Activated CD4-positive, alpha-beta T cell treated with anti-CD3 and anti-CD28 coated beads for 4 hours (primary cell): ENCODE measurements at places on chromosomes 5 and 9.

- no peak for DNase-seq
Measured at GRCh38 chr9:22159586-22159985, 150.5 kb upstream of the CDKN2B start.

- no peak for DNase-seq
Measured at GRCh38 chr5:464843-465590, 22.0 kb downstream of the EXOC3 start.

DNA sequence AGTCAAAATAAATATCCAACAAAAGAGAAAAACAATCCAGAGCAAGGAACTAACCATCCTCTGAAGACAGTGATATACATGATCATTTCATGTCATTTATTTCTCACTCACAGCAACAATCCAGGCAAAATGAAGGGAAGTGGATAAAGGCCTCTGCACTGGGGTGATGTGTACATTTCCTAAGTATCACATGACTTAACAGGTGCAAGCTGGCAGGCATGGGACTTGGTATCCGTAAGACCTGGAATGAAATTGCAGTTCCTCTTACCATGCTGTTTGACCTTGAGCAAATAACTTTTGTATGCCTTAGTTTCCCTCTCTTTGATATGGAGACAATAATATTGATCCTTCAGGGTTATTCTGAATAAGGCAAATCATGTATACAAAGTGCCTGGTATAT is 77.6 kb downstream of the PRLR start:
- no peak for DNase-seq

- no peak for DNase-seq
Measured at GRCh38 chr9:98968601-98969337, 25.1 kb downstream of the COL15A1 start.

DNA sequence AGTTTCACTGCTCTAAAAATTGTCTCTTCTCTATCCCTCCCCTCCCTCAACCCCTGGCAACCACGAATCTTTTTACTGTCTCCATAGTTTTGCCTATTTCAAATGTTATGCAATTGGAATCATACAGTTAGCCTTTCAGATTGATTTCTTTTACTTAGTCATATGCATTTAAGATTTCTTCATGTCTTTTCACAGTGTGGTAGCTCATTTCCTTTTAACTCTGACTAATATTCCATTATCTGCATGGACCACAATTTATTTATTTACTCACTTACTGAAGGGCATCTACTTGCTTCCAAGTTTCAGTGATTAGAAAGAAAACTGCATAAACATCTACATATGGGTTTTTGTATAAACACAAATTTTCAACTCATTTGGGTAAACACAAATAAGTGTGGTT is 372.3 kb downstream of the CDH18 start:
- DNase-seq = no peak

- DNase-seq = no peak
Measured at GRCh38 chr5:153619771-153620170, 129.3 kb downstream of the GRIA1 start.

DNA sequence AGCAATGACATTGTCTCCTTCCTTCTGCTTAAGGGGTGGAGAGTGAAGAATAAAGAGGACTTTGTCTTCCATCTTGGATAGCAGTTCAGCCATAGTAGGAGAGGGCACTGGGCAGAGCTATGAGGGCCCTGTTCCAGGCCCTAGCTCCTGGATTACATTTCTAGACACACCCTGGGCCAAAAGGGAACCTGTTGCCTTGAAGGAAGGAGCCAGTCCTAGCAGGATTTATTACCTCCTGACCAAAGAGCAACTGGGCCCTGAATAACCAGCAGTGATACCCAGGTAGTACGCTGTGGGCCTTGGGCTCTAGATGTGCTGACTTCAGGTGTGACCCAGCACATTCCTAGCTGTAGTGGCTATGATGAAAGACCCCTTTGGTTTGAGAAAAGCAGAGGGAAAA is 95.8 kb downstream of the RMI1 start:
- DNase-seq = no peak

DNA sequence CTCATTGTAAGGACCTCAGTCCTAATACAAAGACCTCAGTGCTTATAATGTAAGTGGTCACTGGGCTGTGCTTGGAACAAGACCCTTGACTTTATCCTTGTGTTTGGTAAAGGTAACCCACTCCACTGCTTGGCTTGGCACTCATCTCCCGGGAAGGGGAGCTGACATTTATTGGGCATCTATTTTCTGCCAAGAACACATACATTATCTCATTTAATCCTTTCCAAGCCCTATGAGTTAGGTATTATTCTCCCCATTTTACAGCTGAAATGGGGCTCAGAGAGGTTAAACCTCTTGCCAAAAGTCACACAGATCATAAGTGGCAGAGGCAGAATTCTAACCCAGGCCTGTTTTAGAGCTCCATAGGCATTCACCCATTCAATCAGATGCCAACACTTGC is 32.4 kb downstream of the STC2 start:
- DNase-seq = no peak

- DNase-seq = no peak
Measured at GRCh38 chr9:12718482-12719026, 25.4 kb downstream of the TYRP1 start.

DNA sequence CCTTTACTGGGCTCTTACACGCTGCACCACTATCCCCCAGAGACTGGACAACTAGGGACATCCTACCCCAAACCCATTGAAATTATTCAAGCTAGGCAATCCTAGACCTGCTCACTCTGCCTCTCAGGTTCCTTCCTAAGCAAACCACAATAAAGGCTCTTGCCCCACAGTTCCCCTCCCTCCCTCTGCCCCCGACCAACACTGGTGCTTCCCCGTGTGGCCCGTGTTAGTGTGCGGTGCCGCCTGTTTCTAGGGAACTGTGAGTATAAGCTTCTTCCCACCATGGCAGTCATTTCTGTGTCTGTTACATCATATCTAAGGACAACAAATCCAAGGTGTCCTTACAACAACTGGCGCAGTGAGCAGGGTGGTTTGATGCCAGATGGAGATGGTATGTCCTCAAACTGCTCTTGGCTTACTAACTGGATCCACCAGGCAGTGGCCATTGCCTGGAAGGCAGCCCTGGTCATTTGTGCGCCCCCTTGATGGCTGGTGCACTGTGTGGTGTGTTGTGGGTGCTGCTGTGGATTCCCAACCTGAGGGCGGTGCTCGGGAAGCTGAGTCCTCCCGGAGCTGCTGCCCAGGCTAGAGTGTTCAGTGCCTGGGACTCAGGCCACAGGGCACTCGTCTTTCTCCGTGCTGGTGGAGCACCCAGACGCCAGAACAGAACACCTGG is 8.4 kb upstream of the MXD3 start:
- no peak for DNase-seq

- no peak for DNase-seq
Measured at GRCh38 chr9:76352026-76352620, 42.1 kb downstream of the RFK start.

- no peak for DNase-seq
Measured at GRCh38 chr9:1759009-1759408, 256.1 kb upstream of the SMARCA2 start.

DNA sequence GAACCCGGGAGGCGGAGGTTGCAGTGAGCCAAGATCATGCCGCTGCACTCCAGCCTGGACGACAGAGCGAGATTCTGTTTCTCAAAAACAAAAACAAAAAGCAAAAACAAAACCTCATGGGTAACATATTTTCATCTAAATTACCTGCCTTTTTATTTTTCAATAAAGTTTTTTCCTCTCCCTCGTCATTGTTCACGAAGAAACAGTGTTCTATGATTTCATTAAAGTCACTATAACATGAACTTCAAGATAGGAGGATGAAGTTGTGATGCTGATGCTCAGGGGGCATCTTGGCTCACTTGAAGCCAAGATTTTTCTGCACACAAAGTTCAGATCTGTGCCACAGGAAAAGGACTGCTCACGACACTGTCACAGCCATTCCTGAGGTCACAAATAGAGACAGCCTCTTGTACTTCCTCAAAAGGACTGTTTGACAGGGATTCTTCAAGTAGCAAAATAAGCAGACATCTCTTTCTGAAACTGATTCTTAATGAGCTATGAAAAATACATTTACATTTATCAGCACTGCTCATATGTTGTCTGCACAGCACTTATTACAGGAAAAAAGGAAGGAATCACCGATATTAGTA is 16.1 kb downstream of the NIPSNAP3B start:
- no peak for DNase-seq

- no peak for DNase-seq
Measured at GRCh38 chr9:95441081-95441480, 75.7 kb downstream of the PTCH1 start.

DNA sequence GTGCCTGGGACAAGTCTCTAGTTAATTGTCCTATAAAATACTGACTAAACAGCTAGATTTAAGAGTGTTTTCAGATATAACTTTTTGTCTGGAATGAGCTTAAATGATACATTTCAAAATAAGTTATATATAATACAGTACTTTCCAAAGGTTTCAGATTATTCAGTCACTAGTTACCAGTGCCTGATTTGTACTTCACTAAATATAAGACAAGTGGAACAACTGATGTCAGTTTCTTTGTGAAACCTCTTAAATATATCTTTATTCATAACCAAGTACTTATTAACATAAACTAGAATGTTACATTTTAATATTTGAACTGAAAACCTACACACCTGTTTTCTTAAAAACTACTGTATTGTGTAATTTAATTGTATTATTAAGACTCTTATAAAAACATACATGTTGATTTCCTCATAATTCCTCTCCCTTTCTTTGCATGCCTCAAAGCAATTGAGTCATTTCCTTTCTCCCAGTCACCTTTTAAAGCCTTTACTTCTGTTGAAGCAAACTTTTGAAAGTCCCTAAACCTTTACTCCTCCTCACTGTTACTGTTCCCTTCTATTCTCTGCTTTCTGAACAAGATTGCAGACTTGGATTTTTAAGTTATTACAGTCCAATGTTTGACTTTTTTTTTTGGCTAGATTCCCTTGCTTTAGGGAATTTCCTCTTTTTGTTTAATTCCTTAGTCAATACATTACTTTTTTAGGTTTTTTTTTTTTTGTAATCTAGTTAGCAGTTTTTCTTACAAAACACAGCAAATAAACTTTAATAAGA is 8.7 kb upstream of the SEMA6A start:
- DNase-seq = no peak

DNA sequence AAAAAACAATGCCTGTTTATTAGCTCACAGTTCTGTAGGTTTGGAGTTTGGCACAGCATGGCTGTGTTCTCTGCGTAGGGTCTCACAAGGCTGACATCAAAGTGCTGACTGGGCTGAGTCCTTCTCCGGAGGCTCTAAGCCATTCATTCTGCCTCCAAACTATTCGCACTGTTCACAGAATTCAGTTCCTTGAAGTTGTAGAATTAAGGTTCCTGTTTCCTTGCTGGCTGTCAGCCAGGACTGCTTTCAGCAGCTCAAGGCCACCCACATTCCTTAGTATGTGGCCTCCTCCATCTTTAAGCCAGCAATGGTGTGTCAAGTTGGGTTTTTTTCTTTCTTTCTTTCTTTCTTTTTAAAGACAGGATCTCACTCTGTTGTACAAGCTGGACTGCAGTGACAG is 161.9 kb downstream of the CDH6 start:
- no peak for DNase-seq

GRCh38 chr5:124745928-124746915 is at the start of gene ZNF608:
ZNF608 (minus strand) TSS chr5:124746639; CDS start chr5:124744989, 1,650 bp downstream.
- no peak for DNase-seq

- DNase-seq = peak; percentile 3
Measured at GRCh38 chr5:77367741-77368140, 124.4 kb downstream of the WDR41 start.

GRCh38 chr5:106195679-106196474 is 1474.9 kb downstream of the EFNA5 start:
- DNase-seq = no peak

- no peak for DNase-seq
Measured at GRCh38 chr5:19770396-19770795, 217.6 kb downstream of the CDH18 start.

GRCh38 chr9:8078641-8079140 is 279.1 kb upstream of the DMAC1 start:
- no peak for DNase-seq

GRCh38 chr5:58317009-58317408 is 142.9 kb downstream of the PLK2 start:
- no peak for DNase-seq

DNA sequence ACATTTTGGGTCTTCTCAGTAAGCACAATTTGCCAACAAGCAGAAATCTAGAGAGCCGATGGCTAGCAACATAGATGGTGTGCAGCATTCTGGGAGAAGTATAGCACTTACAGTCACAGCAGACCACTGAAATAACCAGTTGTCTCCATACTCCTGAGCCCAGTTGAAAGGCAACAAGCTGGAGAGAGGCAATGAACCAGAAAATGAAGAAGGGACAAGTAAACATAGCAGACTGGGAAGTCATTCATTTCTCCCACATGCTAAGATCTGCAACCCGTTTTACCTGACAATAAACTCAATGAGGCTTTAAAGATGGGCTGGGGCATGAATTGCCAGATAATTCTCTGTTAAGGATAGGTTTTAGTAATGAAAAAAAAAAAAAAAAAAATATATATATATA is 575.6 kb upstream of the GRAMD2B start:
- DNase-seq = no peak

DNA sequence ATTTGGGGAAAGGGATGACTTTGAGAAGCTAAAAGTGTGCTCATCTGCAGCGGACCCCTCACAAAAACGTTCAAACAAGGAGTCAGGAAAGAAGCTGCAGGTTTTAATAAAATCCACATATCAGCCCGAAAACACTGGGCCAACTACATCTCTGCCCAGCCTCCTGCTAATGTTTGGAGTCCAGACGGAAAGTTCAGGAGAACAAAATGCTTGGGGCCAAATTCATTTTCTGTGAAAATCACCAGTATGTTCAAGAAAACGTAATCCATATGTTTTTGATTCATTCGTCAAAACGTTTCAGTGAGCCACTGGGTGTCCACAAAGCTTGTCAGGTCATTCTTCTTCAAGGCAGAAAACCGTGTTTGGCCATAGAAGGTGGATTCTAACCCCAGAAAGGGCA is 87.5 kb upstream of the GAS1 start:
- no peak for DNase-seq

DNA sequence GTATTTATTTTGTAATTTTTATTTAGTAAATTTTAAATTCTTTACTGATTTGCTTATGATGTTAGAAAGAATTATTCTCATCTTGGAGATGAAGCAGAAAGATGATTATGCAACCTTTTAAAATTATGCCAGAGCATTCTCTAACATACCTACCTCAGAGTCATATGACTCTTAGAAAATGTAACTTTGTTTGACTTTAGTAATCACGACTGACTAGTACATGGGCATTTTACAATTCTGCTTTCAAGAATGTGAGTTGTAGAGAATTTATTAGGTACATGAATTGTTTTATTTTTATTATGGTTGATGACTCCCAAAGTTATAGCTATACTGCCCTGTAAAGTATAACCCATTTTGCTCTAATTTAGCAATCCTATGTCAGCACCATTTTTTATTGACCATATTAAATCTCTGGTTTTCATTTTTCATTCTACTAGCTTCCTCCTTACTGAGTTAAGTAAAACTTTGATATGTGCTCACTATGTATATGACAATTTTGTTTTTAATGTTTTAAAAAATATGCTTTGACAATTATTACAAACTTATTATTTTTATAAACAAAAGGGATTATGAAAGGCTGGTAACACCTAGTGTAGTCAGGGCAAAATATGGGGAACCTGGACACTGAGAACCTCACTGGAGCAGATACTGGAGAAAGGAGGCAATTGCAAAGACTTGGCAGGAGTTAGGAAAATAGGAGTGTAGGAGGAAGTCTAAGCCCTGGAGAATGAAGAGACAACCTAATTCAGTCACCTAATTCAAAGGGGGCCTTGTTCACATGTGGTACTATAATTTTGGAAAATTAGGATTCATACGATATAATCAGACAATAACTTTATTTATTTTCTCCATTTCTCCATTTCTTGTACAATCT is 249.7 kb upstream of the DAB2 start:
- no peak for DNase-seq

GRCh38 chr9:113609562-113610318 is 146.2 kb downstream of the RGS3 start:
- DNase-seq = no peak

GRCh38 chr5:122314036-122314435 is 2.0 kb downstream of the SNCAIP start:
- no peak for DNase-seq
